ENCODE measurements at places on chromosomes 11 and 22.
A peak's percentile ranks its signal among the peaks of the same experiment; 100 is the strongest.

DNA sequence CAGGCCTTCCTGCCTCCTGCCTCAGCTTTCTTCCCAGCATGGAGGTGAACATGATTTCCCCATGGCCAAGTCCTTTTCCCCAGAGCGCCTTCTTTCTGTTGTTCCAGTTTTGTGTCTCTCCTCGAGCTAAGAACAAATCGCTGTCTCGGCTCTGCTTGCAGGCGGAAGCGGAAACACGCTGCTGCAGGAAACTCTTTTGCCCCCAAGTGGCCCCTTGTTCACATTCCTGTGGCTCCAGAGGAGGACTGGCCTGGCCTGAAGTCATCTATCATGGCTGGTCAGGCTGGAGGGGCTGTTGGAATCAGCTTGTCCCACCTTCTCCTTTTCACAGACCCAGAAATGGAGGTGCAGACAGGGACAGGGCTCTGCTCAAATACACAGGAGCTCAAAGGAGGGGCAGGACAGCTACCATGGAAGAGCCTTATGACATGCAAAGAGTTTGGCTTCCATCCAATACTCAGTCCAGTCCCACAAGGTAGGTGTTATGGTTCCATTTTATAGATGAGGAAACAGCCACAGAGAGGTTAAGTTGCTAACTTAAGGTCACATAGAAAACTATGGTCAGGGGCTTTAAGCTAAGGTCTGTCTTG, 182.2 kb upstream of the SYT13 start:
- DNase-seq, result no peak

- DNase-seq, result no peak
Measured at GRCh38 chr11:116527180-116527991, 245.4 kb downstream of the BUD13 start.

DNA sequence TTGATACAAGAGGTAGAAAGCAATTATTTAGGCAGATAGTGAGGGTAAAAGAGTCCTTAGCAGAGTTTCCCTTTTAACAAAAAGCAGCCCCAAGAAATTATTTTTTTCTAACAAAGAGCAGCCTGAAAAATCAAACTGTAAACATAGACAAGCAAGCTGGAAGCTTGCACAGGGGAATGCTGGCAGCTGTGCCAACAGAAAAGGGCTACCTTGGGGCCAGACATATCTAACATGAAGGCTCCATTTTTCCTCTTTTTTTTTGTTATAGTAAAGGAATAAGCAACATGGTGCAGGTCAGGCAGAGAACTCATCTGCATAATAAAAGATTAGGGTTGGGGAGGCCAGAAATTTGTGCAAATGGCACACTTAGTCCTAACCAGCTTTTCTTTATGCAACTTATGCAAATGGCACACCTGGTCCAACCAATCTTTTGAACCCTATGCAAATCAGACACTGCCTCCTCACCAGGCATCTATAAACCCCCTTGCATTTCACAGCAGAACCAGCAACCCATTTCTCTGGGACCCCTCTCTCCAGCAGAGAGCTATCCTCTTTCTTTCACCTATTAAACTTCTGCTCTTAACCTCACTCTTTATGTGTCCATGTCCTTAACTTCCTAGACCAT, 41.8 kb downstream of the PDGFD start:
- DNase-seq, result no peak

GRCh38 chr22:44024288-44024921, at the start of gene PARVB:
PARVB (plus strand) TSS chr22:44024302; CDS start chr22:44024340, 38 bp downstream.
- peak; percentile 28 for DNase-seq
